ENCODE measurements at places on chromosomes 16 and 17.

- DNase-seq: no peak
Observed at GRCh38 chr16:84874004-84874435, 54.2 kb downstream of the CRISPLD2 start.

- DNase-seq: no peak
Observed at GRCh38 chr17:19448341-19449268, 37.6 kb downstream of the RNF112 start.

GRCh38 chr16:4767872-4768548, 1.0 kb upstream of the ZNF500 start:
- DNase-seq: no peak

- DNase-seq: no peak
Observed at GRCh38 chr16:22814711-22815105, 746 bp downstream of the HS3ST2 start.

GRCh38 chr16:29974291-29975133, 844 bp downstream of the TAOK2 start:
- no peak for DNase-seq

- no peak for DNase-seq
Observed at GRCh38 chr17:40921026-40921425, 16.4 kb downstream of the KRT23 start.

GRCh38 chr17:33832262-33832661, 422.8 kb upstream of the CCL2 start:
- no peak for DNase-seq

DNA sequence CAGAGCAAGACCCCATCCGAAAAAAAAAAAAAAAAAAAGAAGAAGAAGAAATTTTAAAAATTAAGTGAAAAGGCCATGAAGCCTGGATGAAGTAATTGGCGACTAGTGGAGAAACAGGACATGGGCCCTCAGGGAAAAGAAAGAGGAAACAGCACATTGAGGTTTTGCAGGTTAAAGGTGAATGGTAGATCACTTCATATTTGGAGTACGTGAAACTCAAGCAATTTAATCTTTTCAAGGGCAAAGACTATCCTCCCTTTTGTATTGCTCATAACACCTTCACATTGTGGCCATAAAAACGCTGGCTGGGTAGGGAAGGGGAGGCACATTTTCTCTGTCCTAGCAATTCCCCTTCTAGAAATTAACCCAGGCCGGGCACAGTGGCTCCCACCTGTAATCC, 53.1 kb downstream of the LITAF start:
- no peak for DNase-seq

DNA sequence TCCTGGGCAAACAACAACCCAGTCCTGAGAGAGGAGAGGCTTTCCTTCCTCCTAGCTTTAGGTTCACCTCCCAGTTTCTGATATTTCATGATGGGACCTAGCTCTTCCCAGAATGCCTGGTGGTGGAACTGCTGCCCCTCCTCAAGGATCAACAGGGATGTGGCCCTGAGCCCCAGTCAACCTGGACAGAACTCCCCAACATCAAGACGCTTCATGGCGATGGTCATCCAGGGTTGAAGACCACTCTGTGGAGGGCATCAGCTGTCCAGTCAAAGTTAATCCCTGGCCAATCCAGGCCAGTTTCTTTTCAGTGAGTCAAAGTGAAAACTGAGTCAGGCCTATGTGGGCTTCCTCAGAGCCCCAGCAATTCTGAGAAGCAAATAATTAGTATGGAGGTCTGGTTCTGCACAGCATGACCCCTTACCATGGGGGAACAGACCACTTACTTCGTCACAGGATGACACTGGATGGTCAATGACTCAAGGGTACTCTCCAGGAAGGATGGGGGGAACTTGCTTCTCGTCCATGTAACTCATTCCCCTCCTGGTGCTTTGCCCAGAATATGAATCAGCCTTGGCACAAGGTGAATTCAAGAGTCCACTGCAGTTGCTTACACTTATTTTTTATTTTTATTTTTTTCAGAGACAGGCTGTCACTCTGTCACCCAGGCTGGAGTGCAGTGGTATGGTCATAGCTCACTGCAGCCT, 14.7 kb upstream of the XYLT2 start:
- DNase-seq: no peak
